ENCODE measurements at places on chromosomes 7 and 10. TPM values are rescaled to one million over a fixed set of nuclear protein-coding genes. Genes with fewer than 3 reads are reported as not detected.

The ITIH2 gene
- not detected for total RNA-seq

The ADIRF gene
- not detected for total RNA-seq

The ITGB8 gene
- total RNA-seq: not detected

The KIF11 gene
- total RNA-seq: 52.8 TPM

The VCL gene
- 40.9 TPM for total RNA-seq

The SMIM30 gene
- 21.4 TPM for total RNA-seq

The CLCN1 gene
- total RNA-seq: 0.07 TPM

The NACAD gene
- 0.05 TPM for total RNA-seq

The MMP21 gene
- total RNA-seq: 0.24 TPM
